RCC 7860 (cell line): ENCODE measurements at places on chromosomes 11 and 22.
A peak's percentile ranks its signal among the peaks of the same experiment; 100 is the strongest.

- DNase-seq: no peak
Measured at GRCh38 chr11:83599066-83599465, 312.9 kb upstream of the CCDC90B start.

DNA sequence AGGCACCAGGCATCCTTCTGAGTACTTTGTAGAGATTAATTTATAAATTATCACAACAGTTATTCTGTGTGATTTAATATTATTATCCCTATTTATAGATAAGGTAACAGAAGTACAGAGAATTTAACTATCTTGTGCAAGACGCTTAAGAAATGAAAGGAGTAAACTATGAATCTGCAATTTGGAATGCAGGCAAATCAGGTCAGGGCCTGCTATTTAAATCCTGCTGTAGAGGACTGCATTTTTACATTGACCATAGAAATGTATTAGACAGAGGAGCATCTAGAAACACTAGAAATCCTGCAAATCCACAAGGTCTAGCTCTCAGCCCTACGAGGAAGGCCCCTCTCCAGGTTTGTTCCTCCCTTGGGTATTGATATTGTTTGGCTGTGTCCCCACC lies 336.2 kb downstream of the ETS1 start:
- DNase-seq: no peak

DNA sequence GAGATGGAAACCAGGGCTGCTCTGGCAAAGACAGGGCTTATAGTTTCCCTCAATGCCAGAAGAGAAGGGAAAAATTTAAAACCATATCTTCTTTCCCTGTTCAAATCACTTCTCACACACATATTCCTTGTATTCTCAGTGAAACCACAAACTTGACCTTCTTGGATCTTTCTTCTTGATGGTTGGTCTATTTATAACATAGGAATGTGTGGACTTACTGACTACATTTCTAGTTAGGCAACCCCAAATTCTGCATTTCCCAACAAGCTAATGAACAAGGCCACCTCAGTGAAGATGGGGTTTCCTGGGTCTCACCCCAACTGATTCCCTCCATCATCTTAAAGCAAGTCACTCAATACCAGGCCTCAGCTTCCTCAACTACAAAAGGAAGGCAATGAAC lies 3.8 kb upstream of the QSER1 start:
- no peak for DNase-seq

- no peak for DNase-seq
Measured at GRCh38 chr11:69752890-69753289, 22.3 kb downstream of the FGF4 start.

DNA sequence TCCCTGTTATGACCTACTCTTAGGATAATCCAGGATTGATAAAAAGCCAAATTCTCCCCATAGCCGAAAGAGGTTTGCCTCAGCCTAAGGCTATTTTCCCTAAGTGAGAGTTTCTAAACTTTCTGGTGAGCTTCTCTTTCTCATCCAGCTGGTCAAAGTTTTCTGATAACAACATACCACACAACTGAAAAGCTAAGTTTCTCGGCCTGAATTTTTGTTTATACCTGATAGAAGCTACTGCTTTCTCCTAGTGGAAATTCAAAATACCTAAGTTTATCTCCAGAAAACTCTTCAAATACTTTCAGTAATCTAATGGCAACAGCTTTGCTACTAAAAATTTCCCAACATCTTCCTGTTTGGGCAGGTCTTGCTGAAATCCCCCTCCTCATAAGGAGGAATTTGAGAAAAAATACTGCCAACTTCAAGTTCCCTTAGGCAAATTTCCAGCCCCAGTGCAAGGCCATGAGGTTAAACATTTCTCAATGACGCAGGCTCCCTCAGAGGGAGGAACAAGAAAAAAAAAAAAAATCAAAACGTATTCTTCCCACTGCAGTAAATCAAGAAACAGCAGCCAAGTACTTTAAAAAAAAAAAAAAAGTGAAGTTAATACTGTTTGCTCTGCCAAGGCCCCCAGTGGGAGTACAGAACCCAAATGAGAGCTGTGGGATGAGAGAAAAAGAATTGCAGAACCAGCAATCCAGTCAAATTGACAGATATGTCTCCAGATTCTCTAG lies 127.0 kb downstream of the MRTFA start:
- peak; percentile 46 for DNase-seq

GRCh38 chr11:86422371-86422770 lies 47.7 kb downstream of the CCDC81 start:
- no peak for DNase-seq

DNA sequence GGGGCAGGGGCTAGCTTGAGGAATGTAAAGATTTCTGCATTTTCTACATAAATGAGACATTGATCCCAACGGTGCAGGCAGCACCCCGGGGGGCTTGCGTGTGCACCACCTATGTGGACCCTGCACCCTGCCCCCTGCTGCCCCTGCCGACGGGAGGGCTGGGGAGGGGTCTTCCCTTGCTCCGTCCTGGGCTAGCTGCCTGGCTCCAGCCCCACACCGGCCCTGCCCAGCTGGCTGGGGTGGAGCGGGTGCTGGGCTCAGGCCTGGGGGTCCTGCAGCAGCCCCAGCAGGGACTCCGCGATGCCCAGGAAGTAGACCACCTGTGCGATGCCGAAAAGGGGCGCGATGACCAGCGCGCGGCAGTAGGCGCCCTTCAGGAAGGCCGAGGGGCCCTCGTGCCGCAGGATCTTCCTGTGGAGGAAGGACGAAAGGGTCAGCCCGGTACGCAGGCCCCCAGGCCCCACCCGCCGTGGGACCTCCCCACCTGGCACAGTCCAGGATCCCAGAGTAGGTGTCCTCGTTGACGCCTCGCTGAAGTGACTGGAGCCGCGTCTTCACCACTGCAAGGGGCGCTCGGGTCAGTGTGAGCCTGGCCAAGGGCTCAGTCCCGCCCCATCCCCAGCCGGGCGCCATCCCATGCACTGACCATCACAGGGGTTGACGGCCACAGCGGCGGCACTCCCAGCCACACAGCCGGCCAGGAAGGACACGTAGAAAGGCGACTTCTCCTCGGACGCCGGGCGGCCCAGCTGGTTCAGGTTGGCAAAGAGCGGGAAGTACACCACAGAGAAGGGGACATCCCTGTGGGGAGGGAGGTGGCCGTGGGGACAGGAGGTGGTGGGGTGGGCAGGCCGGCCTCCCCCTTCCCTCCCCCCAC lies 2.0 kb upstream of the CEND1 start:
- DNase-seq: no peak

GRCh38 chr11:4808476-4808875 lies 4.3 kb upstream of the OR52R1 start:
- no peak for DNase-seq

- no peak for DNase-seq
Measured at GRCh38 chr11:13111813-13112130, 102.7 kb downstream of the RASSF10 start.

DNA sequence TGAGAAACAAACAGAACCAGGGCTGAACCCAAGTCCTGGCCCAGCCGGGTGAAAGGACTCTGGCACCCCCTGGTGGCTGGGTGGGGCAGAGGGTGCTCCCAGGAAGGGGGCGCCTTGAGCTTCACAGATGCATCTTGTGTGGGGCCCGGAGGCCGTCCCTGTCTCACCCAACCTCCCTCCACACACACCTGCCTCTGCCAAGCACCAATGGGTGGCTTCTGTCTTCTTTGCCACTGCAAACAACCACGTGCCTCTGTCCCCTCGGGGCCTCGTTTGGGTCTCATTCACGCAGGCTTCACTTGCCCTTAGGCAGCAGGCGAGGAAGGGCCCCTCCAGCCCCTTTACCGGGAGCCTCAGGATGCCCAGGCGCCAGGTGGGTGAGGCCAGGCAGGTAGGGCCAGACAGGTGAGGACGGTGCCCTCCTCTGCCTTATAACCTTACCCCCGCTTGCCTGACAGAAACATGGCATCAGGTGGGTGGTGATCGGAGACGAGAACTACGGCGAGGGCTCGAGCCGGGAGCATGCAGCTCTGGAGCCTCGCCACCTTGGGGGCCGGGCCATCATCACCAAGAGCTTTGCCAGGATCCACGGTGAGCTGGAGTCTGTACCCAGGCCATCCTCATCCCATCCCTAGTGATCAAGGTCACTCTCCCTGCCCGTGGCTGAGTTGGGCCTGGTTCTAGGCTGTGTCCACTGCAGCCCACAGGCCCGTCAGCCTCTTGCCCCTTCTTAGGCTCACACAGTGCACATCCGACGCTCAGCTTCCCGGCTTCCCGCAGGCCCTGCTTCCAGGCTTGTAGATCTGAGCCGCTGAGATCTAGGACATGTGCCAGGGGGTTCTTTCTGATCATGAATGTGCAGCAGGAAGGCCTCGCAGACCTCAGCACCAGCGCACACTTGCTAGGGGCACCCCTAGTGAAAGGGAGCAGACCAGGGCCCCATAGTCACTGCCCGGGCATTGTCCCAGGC lies 17.2 kb downstream of the POLR3H start:
- no peak for DNase-seq

GRCh38 chr11:67265633-67266448 lies 432 bp upstream of the GRK2 start:
- peak; percentile 21 for DNase-seq

GRCh38 chr11:99117603-99118002 lies 96.9 kb downstream of the CNTN5 start:
- no peak for DNase-seq

- DNase-seq: no peak
Measured at GRCh38 chr11:78112582-78113275, 26.7 kb downstream of the ALG8 start.

GRCh38 chr22:37654563-37655251 lies 3.8 kb upstream of the PDXP start:
- DNase-seq: no peak

GRCh38 chr11:132588366-132588765 lies 943.9 kb downstream of the OPCML start:
- DNase-seq: no peak

- no peak for DNase-seq
Measured at GRCh38 chr11:31817621-31818424, 6.7 kb upstream of the PAX6 start.

DNA sequence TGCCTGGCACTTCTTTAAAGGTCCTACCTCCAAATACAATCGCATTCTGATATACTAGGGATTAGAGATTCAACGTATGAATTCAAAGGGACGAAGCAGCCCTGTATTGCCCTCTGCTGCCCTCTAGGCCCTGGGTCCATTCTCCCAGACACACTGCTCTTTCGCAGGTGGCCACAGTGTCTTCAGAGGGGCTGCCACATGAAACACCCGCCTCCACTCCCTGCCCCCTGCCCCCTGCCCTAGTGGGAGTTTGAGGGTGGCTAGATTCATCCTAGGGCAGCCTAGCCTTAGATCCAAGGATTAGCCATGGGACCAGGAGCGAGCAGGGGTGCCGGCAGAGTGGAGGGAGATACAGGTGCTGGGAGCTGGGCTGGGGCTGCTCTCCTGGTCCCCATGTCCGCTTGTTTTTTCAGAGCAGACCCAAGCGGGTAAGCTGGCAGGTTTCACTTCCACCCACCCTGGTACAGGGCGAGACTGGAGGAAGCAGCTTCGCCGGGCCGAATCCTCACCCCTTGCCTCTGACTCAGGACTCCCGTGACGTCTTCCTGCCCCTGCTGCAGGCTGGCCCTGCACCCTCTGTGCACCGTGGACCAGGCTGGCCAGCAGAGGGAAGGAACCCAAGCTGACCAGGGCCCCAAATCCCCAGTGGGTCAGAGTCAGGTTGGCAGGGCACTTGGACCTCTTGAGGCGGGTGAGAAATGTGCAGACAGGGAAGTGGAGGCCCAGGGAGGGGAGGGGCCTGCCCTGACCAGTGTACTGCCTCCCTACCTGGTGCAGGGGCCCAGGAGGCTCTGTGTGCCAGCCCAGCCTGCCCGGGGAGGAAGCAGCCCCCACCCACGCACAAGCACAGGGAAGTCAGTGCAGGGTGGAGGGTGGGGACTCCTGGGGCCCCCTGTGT lies 28.4 kb upstream of the HMOX1 start:
- DNase-seq: no peak

DNA sequence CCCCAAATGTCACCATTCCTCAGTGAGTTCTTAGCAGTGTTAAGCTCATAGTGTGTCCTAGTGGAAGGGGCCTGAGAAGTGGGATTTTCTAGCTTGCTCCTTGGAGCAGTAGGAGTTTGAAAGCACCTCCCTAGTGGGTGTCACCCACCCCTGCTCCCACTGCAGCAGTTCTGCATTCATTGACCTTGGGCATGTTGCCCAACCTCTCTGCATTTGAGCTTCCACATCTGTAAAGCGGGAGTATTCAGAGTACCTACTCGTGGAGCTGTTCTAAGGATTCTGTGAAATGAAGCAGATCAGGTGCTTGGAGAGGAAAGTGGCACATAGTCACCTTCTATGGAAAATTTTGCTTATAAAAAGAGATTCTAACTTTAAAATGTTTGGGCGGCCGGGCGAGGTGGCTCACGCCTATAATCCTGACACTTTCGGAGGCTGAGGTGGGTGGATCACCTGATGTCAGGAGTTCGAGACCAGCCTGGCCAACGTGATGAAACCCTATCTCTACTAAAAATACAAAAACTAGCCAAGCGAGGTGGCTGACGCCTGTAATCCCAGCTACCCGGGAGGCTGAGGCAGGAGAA lies 16.9 kb downstream of the LMO2 start:
- no peak for DNase-seq

DNA sequence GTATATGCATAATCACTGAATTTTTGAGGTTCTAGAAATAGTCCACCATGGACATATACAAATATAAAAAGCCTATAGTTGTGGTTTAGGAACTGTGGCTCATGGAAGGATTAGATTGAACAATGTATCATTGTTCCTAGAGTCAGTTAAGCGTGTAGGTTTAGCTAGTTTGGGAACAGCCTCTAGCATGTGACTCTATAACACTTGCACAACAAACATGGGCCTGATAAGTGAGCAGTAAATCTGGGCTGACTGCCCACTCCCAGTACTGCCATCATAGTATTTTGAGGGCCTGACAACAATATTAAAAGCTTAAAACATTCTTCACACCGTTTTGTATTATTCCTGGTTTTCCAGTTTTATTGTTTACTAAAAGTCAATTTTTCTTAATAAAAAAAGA lies 47.0 kb downstream of the YAP1 start:
- peak; percentile 33 for DNase-seq

GRCh38 chr11:64339754-64340408 lies at the start of gene CCDC88B:
Gene CCDC88B (plus strand): TSS chr11:64340204. CDS start chr11:64340267, 63 bp downstream.
- no peak for DNase-seq

GRCh38 chr22:23537416-23537815 lies 42.7 kb downstream of the IGLL1 start:
- DNase-seq: no peak

GRCh38 chr11:70935006-70935768 lies 317.2 kb downstream of the SHANK2 start:
- peak; percentile 6 for DNase-seq
